ENCODE measurements at places on chromosomes 3 and 15.

GRCh38 chr15:40092256-40092978 is 16.3 kb downstream of the BMF start:
- DNase-seq, result peak; percentile 79

DNA sequence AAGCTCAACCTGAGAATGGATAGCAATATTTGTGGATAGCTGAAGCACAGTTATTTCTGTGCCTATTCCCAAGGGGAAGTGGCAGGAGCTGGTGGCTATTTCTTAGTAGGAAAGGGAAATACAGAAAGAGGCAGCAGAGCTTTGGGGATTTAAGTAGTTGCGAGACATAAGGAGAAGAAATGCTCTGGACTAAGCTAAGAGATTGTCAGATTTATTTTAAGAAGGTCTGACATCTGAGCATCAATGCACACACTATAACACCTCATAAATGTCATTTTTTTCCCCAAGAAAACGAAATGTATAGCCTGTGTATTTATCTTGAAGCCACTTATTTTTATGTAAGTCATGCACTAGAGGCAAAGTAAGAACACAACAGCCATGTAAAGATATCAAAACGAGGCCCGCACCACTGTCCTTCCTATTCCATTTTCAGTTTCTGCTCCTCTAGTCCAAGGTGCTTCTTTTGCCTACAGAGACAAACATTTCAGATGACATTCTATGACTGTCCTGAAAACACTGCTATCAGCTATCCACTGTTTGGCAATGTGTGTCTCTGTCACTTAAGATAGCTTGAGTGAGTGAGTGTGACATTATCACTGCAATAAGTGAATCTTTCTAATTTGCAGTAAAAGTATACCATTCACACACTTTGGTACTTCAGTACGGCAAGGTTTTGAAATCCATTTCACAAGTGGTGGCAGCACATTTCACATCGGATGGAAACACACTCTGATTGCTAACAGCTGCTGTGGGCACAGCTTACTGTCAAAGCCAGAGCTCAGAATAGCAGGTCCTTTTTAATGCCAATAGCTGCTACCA is 62.7 kb upstream of the ICE2 start:
- no peak for DNase-seq

GRCh38 chr15:51131596-51132290 is 37.0 kb upstream of the TNFAIP8L3 start:
- no peak for DNase-seq

DNA sequence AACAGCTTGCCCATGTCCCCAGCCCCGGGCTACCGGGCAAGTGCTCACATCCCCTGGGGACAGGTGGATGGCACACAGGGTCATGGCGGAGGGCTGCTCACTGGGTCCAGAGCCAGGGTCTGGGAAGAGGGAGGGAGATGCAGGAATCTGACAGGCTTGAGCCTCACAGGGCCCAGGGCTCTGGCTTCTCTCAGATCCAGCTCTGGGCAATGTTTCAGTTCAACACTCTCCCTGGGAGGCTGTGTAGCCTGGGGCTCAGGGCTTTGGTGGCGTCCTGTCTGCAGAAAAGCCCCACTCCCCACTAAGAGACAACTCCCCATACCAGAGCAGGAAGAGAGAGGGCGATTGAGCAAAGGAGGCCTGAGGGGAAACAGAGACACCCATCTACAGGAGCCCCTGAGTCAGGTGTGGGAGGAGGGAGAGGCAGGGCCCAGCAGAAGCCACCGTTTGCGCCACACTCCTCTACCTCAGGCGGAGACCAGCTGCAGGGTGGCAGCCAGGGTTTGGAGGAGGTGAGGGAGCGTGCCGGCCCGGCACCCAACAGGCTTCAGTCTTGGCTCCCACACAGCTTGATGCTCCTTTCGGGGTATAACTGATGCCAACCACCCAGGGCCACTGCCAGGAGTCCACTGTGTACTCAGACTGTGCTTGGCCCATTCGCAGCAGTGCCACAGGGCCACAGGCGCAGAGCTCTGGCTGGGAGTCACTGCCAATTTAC is 16.8 kb upstream of the SRP14 start:
- no peak for DNase-seq

DNA sequence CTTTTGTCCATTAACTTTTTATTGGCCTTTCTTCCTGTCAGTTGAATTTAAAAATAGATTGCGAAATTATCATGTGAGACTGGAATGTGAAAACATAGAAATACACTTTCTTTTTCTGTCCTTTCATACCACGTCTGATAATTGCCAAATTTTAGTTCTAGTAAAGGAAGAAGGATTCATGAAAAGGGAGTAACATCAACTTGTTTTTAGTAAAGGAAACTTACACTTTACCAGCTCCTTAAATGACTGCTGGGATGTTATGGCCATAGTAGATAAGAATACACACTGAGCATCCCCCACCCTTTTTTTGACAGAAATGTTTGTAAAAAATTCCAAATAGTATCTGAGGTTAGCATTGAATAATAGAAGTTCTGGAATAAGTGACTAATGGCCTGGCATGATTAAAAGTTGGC is 137.9 kb downstream of the NEO1 start:
- DNase-seq, result no peak

DNA sequence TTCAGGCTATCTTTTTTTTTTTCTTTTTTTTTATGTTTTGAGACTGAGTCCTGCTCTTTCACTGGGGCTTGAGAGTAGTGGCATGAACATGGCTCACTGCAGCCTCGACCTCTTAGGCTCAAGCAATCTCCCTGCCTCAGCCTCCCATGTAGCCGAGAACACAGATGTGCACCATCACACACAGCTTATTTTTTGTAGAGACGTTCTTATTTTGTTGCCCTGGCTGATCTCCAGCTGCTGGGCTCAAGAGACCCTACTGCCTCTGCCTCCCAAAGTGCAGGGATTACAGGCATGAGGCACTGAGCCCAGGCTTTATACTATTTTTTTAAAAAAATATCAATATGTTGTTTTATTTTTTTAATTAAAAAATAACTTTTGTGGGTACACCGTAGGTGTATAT is 467.3 kb downstream of the CADM2 start:
- DNase-seq, result no peak

DNA sequence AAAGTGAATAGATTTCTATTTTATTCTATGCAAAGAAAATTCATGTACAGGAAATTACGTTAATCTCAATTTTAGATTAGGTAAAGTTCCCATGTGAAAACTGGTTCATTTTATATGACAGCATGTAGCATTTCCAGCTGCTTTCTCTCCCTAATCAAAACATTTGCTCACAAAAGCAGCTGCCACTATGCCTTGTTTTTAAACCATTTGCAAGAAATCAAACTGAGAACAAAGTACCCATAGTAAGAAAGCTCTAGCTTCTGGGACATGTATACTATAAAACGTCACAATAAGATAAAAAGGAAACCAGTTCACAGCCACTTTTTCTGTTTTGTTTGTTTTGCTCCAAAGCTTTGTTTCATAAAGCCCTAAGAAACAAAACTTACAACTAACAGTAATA is 5.0 kb upstream of the CRYBG3 start:
- no peak for DNase-seq

- no peak for DNase-seq
Measured at GRCh38 chr3:156606729-156607128, 51.8 kb upstream of the SSR3 start.

GRCh38 chr3:43155464-43156121 is 49.7 kb upstream of the POMGNT2 start:
- peak; percentile 76 for DNase-seq

- no peak for DNase-seq
Measured at GRCh38 chr15:90617171-90617570, 87.4 kb downstream of the CRTC3 start.

DNA sequence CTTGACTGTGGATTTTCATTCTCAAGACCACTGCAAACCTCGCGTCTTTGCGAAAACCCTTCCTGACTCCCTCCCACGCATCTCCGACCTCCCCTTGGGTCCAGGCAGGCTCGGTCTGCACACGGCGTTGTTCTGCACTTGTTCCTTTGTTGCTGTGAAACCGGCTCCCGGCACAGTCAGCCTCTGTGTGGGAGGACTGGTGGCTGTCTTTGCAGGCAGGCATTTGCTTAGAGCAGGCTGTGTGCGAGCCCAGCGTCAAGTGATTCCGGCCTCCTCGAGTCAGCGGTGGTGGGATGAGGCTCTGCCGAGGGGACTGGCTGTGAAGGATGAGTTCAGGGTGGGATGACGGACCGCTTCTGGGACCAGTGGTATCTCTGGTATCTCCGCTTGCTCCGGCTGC is 102.6 kb upstream of the ROPN1 start:
- DNase-seq, result no peak

DNA sequence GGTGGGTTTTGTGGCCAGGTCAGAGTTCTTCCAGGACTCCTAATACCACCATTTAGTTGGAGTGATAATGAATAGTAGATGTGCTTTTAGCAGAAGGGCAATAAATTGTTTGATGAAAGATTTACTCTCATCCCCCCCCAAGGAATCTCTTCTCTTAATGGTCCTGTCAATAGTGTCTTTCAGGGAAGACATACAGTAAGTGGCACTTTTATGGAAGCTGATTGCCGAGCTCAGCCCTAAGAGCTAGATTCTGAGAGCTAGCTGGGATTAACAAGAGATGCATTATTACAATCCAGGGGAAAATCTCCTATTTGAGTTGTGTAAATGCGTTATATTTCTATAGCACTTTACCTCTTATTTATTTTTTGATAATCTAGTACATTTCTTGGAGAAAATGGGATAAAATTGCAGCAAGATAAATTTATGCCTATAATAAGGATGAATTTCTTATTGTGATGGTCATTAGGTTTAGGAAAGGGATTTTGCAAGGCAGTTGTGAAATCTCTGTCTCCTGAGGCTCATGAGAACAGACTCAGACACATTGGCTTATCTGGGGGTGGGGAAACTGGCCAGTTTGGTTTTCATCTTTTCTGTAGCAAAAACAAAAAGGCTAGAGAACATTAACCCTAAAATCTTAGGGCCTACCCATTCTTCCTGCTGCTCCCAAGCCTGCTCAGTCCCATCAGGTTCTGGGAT is 41.6 kb upstream of the CLSTN2 start:
- DNase-seq, result no peak

- DNase-seq, result no peak
Measured at GRCh38 chr3:94069194-94069813, 6.4 kb downstream of the NSUN3 start.

DNA sequence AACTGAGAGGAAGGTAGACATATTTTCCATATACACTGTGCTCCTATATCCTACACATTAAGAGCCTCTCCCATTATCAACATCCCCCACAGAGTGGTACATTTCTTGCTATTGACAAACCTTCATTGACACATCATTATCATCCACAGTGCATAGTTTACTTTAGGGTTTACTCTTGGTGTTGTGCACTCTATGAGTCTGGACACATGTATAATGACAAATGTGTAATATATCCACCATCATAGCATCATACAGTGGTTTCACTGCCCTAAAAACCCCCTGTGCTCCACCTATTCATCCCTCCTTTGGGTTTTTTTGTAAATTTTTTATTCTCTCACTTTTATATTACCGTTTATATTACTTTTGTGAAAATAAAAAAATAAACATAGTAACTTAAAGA is 22.2 kb upstream of the CLDN18 start:
- DNase-seq, result no peak

GRCh38 chr3:105355408-105356061 is 11.2 kb upstream of the ALCAM start:
- no peak for DNase-seq

DNA sequence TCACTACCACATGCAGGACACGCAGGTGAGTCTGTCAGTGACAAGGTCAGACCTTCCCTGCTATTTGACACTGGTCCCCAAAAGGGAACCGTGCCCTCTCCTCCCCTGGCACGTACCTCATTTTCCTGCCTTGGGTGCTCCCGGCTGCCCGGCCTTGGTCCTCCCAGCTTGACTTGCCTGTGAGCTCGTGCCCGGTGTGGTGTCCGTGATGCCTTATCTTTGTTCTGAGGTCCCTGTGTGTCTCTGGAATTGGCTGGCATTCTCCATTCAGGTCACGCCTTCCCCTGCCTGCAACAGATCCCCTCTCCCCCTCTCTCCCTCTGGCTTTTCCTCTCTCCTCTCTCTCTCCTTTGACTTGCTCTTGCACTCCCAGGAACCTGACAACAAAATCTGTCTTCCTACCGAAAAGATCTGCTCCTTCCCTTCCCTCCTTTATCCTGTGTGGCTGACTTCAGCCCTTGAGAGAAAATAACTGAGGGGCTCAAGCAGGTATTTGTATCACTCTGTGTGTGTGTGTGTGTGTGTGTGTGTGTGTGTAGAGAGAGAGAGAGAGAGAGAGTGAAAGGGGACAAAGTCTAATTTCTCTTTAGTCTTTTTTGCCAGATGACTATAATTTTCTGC is at the start of gene MASP1:
Gene MASP1, minus strand, starts transcription at position 226 of the 621 bp plus-strand sequence. Its CDS starts 105 bp downstream, at position 121.
- no peak for DNase-seq

DNA sequence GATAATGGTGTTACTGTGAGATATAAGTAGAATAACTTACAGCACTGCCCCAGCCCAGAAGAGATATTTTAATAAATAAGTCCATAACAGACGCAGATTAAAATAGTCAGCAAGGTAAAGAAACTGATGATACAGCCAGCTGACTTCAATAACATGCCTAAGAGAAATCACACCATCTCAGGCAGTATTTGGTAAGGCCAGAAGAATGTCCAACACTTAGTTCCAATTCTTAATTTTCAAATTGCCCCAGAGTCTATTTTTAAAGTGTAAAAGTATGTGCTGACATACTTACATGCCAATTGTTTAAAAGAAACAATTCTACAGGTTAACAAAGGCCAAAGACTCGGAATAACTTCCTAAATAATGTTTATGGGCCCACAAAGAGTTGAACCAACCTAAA is 1.6 kb downstream of the GNB4 start:
- DNase-seq, result no peak

Measured in sciatic nerve (tissue), 2 donors.